ENCODE measurements at places on chromosomes 2 and 18.

DNA sequence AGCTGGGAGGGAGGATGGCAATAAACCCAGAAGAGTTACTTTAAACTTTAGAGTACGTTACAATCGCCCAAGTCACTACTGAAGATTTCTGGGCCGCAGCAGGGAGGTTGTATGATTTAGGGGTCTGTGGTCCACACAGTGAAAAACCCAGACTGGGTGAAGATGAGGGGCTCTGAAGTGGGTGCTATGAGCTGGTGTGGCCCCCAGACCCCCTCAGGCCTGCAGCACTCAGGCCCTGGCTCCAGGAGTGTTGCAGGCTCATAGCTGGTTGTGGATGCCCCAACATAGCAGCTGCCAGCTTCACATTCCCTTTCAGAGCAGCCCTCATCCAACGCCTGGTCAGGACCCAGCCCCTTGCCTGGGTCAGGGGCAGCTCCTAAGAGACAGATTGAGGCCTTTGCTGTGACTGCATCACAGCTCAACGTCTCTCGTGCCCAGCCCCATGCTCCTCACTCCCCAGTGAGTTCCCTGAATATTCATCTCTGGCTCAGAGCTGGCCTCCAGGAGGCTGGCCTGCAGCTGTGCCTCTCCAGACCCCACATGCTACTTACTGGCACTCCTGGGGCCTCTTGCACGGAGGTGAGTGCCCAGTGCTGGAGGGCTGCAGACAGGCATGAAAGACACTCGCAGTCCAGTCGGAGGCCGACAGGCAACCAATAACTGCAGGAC lies 94.5 kb upstream of the MYCN start:
- DNase-seq, result no peak

GRCh38 chr18:33745871-33746545 lies 168.0 kb downstream of the ASXL3 start:
- peak; percentile 78 for DNase-seq

DNA sequence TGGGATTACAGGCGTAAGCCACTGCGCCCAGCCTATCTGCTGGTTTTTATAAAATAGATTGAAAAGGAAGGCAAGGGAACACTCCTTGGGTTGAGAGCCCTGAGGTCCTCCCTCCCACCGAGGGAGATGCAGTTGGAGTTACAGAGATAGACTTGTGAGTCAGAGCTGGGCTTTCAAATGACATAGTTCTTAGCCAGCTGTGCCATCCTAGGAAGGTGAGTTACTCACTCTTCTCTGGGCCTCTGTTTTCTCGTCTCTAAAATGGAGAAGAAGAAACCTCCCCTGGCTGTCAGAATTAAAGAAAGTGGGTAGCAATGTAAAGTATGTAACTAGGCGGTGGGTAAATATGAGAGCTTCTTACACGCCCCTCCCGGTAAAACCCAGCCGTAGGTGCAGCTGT lies 2.4 kb downstream of the LRRFIP1 start:
- no peak for DNase-seq

DNA sequence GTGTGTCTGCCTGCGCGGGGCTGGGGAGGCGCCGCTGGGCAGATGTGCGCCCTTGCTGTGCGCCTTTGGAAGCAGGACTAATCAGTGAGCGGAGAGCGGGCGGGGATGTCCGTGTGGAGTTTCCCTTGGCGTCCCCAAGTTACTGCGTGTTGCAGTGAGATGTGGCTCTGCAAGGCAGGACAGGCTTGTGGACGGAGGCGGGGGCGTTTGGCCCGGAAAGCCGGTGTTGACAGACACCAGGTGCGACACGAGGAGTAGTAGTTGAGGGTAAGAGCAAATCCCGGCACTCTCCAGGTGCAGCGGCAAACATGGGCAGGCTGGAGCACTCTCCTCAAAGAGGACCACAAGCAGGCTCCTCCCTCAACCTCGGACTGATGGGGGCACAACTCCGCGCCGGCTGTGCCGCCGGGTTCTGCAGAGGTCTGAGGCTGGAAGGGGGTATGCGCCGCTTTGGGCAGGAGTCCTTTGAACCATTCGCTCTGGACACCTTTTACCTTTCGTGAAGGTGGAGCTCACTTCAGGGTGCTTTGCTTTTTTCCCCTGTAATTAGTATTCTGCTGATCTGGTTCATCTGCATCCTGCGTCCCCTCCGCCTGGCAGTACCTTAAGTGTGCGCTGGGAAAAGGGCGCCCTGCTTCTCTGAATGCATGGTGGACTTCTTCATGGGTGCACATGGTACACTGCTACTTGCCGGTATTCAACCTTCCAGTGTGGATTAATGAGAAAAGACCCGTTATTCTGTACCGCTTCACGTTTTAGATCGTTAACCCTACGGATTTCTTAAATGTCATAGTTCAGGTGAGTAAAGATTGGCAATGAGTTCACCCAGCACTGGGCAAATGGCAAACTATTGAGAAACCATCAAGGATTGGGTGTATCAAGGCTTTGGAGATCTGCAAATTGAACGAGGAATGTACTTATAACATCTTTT lies 608 bp downstream of the CDH7 start:
- DNase-seq, result no peak

DNA sequence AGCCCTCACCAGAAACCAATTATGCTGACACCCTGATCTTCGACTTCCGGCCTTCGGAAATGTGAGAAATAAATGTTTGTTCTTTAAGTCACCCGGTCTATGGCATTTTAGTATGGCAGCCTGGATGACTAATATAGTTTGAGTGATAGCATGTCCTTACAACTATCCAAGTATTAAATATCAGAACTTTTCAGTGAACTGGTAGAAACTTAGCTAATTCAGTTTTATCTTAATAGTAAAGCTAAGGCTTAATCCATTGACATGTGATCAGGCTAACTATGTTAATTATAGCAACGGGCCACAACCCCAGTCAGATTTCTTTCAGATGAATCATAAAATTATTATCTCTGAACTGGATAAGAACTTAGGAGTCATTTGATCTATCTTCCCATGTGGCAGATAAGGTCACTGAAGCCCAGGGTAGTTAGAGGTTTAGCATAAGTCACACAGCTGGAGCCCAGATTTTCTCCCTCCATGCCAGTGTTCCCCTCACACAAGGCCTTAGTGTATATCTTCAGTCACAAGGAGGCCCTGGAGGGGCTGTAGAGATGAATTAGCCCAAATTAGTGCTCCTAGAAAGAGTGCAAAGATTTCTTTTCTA lies 40.7 kb upstream of the UPP2 start:
- no peak for DNase-seq

DNA sequence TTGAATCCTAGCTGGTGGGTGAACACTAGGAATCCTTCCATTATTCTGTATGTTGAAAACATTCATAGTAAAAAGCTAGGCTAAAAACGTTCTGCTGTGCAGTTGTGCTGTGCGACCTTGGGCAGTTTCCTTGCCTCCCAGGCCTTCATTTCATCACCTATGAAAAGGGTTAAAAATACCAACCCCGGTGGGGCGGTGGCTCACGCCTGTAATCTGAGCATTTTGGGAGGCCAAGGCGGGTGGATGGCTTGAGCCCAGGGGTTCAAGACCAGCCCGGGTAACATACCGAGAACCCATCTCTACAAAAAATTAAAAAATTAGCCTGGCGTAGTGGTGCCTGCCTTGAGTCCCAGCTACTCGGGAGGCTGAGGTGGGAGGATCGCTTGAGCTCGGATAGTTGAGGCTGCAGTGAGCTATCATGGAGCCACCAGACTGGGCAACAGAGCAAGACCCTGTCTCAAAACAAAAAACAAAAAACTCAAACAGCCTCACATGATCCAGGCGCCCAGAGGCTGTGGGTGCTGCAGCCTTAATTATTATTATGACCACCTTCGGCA lies 2.9 kb upstream of the RRM2 start:
- DNase-seq, result no peak

DNA sequence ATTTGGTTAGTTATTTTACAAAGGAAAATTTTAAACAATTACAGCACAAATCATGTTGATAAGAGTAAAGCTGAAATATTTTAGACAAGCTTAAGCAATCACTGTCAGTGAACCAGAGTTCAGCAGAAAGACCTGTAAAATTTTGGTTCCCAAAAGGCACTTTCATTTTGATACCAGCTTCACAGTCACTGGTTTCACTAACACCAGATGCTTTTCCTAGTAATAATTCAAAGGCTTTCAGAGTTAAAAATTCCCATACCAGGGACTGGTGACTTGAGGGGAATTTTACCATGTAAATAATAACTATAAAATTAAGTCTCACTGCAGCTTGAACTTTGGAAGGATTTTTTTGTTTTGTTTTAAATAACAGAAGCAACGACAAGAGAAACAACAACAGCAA lies 102.3 kb upstream of the CD302 start:
- DNase-seq, result no peak

DNA sequence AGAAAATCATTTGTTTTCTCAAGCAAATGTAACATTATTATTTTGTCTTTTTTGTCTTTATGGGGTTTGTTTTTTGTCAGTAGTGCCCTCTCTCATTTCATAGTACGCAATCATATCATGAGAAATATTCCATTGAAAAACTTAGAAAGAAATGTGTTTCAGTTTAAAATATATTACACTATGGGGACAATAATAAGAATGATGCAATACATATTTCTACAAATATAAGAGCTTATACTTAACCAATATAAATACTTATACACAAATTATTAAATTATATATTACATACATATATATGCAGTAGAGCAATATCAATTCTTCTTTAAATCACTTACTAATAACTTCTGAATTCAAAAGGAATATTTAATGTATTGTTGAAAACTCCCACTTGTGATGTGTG lies 13.7 kb downstream of the LRRTM4 start:
- DNase-seq, result no peak

GRCh38 chr2:203498161-203498560 lies 36.9 kb downstream of the RAPH1 start:
- DNase-seq, result no peak

DNA sequence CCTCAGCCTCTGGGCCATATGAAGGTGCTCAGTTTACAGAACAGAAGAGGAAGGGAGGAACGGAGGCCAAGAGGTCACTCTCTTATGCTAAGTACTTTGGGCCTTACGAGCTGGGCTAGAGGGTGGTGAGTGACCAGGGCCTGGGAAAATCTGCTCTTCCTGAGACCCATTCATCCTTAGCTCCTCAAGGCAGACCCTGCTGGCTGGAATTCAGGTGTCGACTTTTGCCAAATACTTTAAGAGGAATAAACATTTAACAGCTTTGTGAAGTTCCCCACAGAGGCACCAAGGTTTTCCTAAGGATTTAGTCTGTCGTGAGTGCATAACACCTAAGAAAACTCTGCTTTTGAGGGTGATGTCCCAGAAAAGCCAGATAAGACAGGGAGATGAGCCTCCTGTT lies 129.7 kb upstream of the SIX2 start:
- no peak for DNase-seq

DNA sequence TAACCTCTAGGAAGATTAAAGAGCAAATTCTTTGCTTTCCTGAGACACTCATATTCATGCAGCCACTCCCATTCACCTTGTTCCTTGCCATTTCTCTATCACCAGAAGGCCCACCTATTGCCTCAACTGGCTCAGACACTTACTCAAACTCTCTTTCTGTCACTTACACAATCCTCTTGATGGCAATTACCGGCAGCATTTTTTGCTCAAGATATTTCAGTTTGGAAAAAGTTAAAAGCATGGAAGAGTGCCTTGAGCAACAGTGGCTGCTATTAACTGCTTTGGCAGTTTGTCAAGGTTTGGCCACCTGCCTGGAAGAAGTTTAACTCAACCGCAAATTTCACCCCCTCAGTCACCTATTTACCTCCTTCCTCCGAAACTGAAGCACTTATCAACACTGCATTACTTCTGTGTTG lies 1104.0 kb upstream of the PIK3C3 start:
- peak; percentile 94 for DNase-seq

GRCh38 chr2:72137498-72138010 lies 10.1 kb downstream of the CYP26B1 start:
- DNase-seq, result peak; percentile 72

DNA sequence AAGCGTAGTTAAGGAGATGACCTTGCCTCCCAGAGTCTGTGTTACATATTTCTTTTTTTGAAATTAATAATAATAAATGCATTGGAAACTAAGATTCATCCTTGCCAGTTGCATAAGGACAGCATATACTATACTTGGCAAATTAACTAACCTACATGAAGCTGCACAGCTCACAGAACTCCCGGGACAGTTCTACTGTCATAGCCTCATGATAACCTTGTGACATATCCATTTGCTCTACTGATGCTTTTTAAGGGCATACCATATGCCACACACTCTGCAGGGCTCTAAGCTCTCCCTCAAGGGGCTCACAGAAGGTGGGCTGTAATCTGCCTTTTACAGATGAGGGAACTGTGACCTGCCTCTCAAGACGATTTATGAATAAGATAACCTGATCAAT lies 3.8 kb downstream of the ITGB1BP1 start:
- DNase-seq, result no peak

- DNase-seq, result no peak
Measured at GRCh38 chr2:107461301-107461700, 365.4 kb upstream of the RGPD4 start.

GRCh38 chr2:10385933-10386773 lies 62.0 kb downstream of the ODC1 start:
- no peak for DNase-seq

Measured in RPMI8226 (cell line).